ENCODE measurements at places on chromosomes 2 and 18. TPM values are rescaled to one million over a fixed set of nuclear protein-coding genes. Genes with fewer than 3 reads are reported as not detected.

NGEF gene
- 4.2 TPM for total RNA-seq

GLI2 gene
- total RNA-seq = 4.0 TPM

ZC3H8 gene
- total RNA-seq = 3.7 TPM

DNA sequence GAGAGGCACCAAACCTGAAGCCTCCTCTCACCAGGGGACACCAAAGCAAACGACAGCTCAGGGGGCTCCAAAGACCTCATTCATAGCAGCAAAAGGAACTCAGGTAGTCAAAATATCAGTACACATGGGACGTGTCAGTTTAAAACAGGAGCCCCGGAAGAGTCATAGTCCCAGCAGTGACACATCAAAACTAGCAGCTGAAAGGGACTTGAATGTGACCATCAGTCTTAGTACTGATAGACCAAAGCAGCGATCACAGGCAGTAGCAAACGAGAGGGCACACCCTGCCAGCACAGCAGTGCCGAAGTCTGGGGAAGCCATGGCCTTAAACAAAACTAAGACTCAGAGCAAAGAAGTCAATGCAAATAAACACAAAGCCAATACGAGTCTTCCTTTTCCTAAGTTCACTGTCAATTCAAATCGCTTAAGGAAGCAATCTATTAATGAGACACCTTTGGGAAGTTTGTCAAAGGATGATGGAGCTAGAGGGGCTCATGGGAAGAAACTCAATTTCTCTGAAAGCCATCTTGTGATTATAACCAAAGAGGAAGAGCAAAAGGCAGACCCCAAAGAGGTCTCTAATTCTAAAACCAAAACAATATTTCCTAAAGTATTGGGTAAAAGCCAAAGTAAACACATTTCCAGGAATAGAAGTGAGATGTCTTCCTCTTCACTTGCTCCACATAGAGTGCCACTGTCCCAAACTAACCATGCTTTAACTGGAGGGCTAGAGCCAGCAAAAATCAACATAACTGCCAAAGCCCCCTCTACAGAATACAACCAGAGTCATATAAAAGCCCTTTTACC, 1.2 kb downstream of the GALNT5 start:
- no peak for DNase-seq

GRCh38 chr2:69844560-69844959, 15.1 kb downstream of the GMCL1 start:
- no peak for DNase-seq

- DNase-seq = no peak
Measured at GRCh38 chr2:234450431-234451124, 46.3 kb downstream of the ARL4C start.

GRCh38 chr2:234251326-234252271, 201.1 kb downstream of the SPP2 start:
- DNase-seq = peak; percentile 99

- DNase-seq = no peak
Measured at GRCh38 chr2:231244382-231245248, 46.2 kb downstream of the ARMC9 start.

- no peak for DNase-seq
Measured at GRCh38 chr2:218290316-218291261, 1.7 kb downstream of the TMBIM1 start.

DNA sequence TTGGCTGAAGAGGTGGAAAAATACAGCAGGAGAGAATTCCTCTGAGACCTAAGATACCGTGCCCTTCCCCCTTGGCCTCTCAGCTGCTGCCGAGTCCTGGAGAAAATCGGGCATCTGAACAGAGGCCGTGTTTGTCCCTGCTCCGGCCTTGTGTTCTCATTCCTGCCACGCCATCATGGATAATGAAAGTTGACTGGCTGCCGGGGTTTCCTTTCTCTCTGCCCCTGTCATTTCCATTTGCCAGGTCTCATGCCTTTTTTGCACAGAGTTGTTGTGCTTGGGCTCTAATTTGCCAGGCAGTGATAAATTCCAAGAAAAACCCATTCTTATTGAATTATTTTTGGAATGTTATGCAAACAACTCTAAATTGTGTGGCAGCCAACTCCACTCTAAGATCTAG, 496.9 kb upstream of the TNP1 start:
- DNase-seq = no peak

DNA sequence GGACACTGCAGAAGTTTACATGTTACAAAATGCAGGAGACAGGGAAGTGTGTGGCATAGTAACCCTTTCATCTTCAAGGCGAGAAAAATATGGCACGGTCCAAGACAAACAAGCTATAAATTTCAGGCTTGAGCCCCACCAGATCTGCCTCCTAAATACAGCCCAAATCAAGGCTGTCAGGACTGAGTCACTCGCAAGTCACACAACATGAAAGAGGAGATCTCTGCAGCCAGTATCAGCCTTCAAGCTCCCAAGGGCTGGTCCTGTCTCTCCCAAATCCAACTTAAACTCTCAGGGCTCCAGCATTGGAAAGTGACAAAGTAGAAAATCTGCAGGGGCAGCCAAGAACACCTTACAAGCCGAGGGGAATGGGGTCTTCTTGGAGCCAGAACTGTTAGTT, 106.3 kb upstream of the GATA6 start:
- no peak for DNase-seq
